ENCODE measurements at places on chromosomes 7 and 10.

GRCh38 chr7:3518546-3518945 is 217.5 kb downstream of the SDK1 start:
- no peak for DNase-seq

- DNase-seq: peak; percentile 26
These were observed 235.0 kb upstream of the PLPP4 start for GRCh38 chr10:120221873-120222485.

DNA sequence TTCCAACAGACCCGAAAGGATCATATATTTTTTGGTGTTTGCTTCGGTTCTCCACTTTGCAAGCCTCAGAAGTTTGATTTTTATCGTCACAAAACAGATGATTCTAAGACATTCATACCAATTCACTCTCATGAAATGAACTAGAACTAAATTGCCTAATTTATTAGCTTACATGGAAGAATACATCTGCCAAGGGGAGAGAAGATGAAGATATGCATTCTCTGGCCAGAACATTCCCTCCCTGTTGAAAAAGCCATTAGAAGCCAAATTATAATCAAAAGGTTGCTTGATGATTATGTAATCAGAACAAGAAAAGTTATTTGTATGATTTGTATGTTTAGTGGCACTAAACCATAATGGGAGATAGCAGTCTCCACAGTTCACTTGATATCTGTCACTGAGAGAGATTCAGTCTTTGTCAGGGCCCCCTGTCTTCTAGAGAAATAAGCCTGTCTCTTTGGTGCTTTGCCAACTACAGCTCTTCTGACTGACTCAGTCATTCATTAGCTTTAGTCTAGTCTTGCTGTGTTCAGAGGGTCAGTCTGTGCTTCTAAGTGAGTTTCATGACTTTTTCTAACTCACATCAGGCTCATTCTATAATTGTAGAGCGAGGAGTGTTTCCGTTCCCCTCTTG is 95.3 kb upstream of the GNAI1 start:
- no peak for DNase-seq

GRCh38 chr10:86100581-86101061 is 266.0 kb downstream of the GRID1 start:
- DNase-seq: peak; percentile 13

GRCh38 chr10:21015851-21016250 is 118.7 kb upstream of the NEBL start:
- no peak for DNase-seq

DNA sequence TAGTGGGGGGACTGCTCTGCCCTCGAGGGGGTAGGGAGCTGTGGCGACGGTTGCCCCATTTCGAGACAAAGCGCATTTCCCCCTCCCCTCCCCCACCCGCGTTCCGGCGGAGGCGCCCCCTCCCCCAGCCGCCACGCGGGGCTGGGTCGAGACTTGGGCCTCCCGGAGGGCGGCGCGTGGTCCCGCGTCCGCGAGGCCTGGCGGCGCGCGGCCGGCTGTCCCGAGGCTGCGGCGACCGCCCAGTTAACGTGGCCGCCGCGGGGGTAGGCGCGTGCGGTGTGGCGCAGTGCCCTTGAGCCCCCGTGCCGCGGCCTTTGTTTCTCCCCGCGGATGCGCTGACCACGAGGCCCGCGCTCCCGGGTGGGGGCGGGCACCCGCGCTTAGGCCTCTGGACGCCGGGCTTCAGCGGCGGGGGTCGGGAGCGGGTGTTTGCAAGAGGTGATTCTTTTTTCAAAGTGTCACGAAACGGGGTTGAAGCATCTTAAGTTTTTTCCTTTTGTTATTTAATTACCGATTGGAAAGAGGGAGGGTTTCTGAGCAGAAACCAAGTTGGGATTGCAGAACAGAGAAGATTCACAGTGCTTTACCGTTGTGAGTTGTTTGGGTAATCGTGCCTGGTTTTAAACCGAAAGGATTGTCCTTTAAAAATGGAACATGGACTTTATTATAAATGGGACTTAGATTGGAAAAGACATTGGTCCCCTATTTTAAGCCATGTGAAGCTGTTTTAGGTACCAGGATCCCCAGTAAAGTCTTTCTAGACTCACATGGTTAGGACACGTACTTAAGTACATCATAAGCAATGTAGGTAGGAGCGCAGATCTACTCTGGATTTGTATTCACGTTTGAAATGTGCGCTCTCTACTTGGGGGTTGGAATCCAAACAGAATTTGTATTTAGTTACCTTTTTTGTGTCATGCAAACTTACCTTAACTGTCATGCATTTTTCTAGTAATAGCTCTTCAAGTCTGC is 760 bp downstream of the CBX3 start:
- peak; percentile 45 for DNase-seq

- peak; percentile 48 for DNase-seq
These were observed 314.8 kb downstream of the POM121L12 start for GRCh38 chr7:53350241-53350640.

DNA sequence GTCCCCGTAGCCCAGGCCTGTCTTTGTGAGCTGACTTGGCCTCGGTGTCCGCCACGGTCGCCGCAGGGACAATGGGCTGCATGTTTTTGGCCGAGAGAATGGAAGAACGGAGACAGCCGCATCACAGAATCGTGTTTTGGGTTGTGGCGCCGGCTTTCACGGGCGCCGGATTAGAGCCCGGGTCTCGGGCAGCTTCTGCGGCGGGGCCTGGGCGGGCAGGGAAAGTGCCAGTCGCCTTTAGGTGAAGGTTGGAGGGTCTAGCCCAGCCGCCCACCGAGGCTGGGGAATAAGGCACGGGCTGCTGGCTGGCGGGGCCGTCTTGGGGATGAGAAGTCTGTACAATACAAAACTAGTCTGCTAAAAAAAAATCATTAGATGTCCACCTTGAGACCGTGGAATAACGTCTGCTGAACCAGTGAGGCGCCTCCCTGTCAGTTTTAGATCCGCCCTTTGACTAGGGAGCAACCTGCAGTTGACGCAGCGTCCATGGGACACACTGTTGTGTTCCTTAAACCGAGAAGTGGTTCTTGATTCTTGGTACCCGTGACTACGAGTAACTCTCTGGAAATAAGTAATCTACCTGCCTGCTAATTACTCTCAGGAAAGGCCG is 577 bp downstream of the DNAJB9 start:
- DNase-seq: peak; percentile 6

GRCh38 chr7:136290351-136290750 is 313.2 kb upstream of the MTPN start:
- DNase-seq: no peak

GRCh38 chr10:14146025-14146424 is 184.7 kb downstream of the FRMD4A start:
- DNase-seq: no peak

- no peak for DNase-seq
These were observed 240.5 kb upstream of the FZD8 start for GRCh38 chr10:35882422-35883150.

- no peak for DNase-seq
These were observed 155.4 kb downstream of the NEURL1 start for GRCh38 chr10:103648636-103649532.

DNA sequence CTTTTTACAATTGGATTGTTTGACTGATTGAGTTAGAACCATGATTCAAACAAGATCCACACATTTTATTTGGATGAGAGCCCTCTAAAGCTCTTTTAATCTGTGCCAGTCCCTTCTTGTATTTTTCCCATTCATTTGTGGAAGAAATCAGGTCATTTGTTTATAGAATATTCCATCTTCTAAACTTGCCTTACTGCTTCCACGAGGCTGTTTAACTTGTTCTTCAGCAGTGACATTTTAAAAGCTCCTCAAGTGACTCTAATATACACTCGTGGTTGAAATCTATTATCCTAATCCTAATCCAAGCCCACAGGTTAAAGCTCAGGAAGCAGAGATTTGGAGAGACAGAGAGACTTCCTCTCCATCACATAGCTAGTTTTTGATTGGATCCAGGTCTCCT is 155.4 kb upstream of the SVIL start:
- DNase-seq: no peak

DNA sequence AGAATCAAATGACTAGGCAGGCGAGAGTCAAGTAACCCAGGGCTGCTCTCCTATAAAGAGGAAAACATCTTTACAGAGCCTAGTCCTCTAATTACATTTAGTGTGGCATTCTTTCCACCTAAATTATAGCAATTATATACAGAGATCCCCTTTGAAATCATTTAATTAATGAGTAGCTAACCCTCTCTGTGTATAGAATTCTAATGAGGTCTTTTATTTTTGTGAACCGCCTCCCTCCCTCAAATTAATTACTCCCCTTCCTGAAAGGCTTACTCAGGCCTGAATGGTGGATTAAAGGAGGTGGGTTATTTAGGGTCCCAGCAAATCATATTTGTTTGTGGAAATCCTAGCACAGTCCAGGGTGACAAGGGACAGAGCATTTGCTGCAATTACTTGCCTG is 551.8 kb downstream of the SORCS3 start:
- DNase-seq: no peak

DNA sequence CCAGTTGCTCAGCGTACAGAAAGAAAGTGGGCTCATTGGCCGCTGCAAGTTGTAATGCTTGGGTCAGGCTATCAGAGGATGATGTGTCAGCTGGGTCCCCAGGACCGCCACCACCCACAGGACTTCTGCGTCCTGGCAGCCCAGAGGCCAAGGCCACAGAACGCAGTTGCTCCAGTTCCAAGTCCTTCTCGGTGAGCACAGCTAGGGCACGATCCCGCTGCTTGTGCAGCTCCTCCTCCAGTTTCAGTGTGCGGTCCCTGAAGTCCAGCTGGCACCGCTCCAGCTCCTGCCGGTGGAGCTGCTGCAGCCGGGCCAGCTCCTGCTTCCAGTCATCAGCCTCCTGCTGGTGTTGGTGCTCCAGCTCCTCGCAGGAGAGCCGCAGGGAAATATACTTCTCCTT is 3.0 kb downstream of the GCC1 start:
- no peak for DNase-seq
